Stimulated activated CD8-positive, alpha-beta memory T cell treated with anti-CD3 and anti-CD28 coated beads, Interleukin-4, amount 100 ng/mL, for 1 hour (primary cell): ENCODE measurements at places on chromosomes 4 and X.

DNA sequence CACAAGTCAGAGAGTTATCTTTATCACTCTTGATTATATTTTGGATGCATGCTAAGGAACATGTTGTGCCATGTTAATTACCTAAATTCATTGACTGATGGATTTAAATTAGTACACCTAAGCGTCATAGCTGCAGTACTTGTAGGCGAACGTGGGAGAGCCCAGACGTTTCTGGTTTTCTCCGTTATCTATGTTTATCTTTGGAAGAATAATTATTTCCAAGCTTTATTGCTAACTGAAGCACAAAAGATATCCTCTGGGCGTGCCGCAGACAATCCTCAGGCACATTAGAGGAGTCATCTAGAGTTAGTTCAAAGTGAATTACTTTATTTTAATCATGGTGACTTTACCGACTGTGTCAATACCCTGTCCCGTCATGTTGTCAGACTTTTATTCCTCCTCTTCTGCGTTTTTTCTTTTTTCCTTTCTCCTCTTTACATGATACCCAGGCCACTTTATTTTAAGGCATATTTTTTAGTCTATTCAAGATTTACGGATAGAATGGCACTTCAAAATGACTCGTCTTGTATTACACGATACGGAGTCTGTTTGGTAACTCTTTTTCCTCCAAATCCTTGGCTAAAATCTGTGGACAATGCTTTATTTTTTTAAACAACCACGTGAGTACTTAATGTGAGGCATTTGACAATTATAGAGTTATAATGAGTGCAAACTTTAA, 632.0 kb upstream of the TENM3 start:
- DNase-seq, result no peak

- no peak for DNase-seq
Observed at GRCh38 chrX:107117993-107118321, 665 bp downstream of the RBM41 start.

GRCh38 chr4:30754021-30754420, 33.9 kb downstream of the PCDH7 start:
- DNase-seq, result no peak

DNA sequence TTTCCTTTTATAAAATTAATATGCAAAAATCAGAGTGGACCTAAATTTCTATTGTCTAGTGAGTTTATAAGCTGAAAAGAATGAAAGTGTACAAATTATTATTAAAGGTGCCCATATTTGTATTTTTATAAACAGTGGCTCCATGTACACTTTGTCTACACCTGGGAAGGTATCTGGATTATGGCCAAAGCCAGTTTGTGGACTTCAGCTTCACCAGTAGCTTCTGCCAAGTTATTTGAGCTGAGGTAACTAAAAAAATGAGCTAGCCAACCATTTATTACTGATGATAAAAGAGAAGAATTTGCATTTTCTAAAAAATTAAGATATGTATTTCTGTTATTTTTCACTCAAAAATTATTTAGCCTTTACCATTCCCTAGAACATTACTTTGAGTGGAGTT, 32.3 kb upstream of the LRAT start:
- DNase-seq, result no peak

DNA sequence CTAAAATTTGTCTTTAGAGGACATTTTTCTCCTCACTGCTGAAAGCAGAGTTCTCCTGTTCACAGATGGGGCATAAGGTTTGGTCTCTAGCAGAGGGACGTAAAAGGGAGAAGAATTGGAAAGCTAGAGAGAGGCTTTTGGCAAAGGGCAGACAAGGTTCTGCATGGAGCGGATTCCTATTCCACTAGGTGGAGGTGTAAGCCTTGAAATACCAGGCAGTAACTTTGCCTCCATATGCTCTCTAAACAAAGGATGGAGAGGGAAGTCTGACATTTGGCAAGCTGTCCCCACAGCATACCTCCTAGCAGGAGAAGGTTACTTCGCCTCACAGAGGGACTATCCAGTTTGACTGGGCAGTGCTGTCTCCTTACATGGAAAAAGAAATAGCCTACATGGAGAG, 174.7 kb downstream of the DACH2 start:
- DNase-seq, result no peak

DNA sequence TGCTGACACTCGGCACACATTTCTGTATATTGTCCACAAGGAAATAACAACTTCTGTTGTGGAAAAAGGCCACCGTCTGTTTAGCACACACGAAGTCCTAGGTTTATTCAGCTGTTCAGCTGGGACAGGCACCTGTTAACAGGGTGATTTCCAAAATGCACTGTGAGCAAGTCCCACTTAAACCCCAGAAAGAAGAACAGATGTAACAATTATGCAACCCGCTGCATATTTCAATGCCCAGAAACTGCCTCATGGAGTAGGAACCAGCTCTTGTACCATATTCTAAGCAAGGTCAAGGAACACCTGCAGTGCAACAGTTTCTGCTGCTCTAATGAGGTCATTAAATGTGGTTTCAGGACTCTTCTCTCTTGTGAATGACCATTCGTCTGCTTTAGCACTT, 77.1 kb downstream of the GEMIN8 start:
- DNase-seq, result no peak

DNA sequence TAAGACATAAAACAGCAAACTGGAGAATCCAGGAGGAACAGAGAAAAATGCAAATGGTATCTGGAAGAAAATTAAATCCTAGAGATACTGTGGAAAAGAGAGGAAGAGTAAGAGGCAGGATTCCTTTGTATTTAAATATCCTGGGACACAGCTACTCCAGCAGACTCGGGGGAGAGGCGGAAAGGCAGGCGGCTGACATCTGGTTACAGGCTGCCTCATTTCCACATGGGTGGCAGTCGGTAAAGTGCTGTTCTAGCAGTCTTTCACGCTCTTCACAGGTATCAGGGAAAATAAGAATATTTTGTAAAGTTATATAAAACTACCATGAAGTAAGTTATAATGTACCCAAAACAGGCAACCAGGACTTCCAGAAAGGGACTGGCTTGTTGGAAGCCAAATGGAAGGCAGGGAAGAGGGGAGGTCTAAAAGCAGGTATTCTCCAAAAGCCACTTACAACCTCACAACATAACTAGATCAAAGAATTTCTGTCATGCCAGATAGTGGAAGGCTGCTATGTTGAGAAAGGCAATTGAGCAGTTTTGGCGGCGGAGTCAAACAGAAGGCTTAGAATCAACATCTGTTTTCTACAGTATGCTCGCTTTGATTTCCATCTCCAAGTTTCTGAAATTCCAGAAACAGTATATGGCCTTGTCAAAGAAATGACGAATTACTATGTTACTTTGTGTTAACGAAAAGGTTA, 1.3 kb upstream of the TIGD2 start:
- no peak for DNase-seq

GRCh38 chrX:19792412-19792811, 95.0 kb downstream of the SH3KBP1 start:
- no peak for DNase-seq

- no peak for DNase-seq
Observed at GRCh38 chr4:176902710-176903323, 110.1 kb upstream of the VEGFC start.

DNA sequence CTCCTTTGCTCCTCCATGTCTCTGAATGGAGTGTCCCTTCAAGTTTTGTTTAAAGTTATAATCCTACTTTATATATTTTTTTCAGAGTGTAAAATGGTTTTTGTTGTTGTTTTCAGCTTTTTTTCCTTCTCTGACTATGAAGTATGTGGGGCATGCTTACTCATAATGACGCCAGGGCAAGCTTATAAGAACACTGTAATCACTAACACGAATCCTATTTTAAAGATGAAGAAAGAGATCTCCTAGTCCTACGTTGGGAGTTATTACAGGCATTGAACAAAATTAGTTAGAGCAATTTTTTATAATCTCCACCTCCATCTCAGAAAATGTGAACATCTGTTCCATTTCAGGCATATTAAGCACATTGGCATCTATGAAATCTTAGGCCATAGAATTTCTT, 268.1 kb upstream of the MAGEB2 start:
- DNase-seq, result no peak

GRCh38 chr4:107094332-107094731, 58.2 kb upstream of the DKK2 start:
- no peak for DNase-seq

DNA sequence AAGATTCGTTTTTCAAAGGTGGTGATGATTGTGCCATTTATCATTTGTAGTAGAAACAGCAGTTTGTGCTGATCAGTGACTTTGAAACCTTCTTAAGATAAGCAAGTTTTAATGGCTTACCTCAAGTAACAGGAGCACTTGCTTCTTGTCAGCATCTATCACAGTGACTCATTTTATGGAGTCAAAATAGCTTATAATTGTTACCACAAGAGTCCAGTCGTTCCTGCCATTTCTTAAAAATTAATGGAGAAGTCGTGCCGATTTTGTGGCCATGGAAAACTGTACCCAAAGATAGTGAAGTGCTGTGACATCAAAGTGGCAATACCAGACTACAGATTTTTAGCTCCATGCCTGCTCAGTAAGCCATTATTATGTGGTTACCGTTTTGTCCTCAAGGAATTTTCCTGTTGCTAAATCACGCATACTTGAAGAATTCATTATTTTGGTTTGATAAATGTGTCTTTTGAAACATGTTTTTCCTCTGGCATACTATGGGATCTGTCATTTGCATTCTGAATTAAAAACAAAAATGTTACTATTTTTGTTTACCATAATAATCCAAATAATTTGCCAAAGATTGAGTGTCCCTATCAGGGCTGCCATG, 129.9 kb downstream of the CBR4 start:
- no peak for DNase-seq

- DNase-seq, result no peak
Observed at GRCh38 chrX:97096385-97096784, 212.7 kb downstream of the RPA4 start.

DNA sequence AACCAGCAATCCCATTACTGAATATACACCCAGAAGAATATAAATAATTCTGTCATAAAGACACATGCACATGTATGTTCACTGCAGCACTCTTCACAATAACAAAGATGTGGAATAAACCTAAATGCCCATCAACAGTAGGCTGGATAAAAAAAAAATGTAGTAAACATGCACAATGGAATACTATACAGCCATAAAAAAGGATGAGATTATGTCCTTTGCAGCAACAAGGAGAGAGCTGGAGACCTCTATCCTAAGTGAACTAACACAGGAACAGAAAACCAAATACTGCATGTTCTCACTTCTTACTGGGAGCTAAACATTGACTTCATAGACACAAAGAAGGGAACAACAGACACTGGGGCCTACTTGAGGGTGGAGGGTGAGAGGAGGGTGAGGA, 2067.7 kb downstream of the ARAP2 start:
- no peak for DNase-seq

DNA sequence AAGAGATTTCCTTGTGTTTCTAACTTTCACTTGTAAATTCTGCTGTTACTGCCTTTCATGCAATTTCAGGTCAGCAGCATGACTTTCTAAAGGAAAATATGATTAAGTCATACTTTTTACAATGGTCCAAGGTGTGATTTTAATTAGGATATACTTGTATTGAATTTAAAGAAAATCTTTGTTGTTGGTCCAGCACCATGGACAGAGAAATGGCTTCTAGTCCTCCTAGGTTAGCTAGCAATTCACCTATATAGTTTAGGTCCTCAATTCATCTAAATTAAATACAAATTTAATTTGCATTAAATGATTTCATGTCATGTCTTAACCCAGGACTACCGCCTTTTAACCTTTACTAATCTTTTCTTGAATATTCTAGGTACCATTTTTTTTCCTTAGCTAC, 304.9 kb upstream of the RPS6KA3 start:
- no peak for DNase-seq

- no peak for DNase-seq
Observed at GRCh38 chr4:13476915-13477314, 7.2 kb downstream of the RAB28 start.

DNA sequence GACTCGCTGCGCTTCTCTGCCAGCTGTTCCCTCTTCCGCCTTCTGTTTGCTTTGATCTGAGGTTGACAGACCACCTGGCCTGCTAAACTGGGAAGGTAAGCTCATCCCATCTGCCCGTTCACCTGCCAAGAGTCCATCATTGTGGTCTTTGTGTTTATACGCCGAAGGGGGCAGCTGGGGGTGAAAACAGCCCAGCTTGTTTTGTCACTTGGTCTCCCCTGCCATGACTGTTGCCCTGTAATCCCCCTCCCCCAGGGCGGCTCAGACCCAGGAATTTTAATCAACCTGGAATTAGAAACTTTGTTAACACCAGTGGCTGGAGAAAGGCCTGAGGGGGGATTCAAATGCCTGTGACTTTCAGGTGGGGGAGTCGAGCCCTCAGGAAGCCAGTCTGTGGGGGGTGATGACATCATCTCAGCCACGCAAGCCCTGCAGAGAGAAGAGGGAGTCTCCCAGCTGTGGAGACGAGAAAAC, 333.3 kb downstream of the BCOR start:
- DNase-seq, result no peak

DNA sequence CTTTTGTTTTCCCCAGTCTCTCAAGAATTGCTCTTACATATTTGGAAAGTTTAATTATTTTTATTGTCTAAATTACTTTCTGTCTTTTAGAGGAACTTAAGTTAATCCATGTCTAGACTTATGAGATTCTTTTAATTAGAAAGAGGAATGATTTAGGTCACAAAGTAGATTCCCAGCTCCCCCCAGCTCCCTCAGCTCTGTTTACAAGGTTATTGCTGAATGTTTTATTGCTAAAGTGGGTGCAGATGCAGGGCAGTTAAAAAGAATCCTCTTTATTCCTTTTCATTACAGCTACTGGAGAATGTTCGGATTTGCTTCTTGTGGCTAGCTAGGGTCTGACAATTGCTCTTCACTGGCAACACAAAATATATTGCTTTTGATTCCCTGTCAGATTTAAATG, 33.7 kb upstream of the CCKAR start:
- DNase-seq, result no peak
